ENCODE measurements at places on chromosomes 11 and 22. TPM values are rescaled to one million over a fixed set of nuclear protein-coding genes. Genes with fewer than 3 reads are reported as not detected.

The LMNTD2 gene
- total RNA-seq = 2.2 TPM

- DNase-seq = no peak
Measured at GRCh38 chr11:26014456-26015115, 317.3 kb upstream of the ANO3 start.

DNA sequence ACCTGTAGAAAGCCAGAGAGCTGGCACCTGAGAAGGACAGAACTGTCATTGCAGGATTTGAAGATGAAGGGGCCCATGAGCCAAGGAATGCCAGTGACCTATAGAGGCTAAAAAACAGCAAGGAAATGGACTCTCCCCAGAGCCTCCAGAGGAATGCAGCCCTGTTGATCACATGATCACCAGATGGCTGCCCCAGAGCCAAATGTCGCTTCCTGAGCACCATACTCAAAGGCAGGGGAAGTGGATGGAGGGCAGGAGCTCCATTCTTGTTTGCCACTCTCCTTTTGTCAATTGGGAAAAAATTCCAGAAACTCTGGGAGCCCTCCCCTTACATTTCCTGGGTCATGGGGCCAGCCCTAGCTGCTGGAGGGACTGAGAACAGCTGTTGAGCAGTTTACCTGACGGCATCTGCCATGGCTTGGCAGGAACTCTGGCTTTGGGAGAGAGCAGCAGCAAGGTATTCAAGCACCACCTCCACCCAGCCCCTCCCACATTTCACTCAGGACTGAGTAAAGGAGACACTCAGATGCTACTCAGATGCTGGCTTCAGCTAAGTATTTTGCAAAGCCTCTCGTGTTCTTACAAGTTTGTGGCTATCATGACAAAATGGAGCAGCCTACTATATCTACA lies 46.9 kb downstream of the DKK3 start:
- no peak for DNase-seq

DNA sequence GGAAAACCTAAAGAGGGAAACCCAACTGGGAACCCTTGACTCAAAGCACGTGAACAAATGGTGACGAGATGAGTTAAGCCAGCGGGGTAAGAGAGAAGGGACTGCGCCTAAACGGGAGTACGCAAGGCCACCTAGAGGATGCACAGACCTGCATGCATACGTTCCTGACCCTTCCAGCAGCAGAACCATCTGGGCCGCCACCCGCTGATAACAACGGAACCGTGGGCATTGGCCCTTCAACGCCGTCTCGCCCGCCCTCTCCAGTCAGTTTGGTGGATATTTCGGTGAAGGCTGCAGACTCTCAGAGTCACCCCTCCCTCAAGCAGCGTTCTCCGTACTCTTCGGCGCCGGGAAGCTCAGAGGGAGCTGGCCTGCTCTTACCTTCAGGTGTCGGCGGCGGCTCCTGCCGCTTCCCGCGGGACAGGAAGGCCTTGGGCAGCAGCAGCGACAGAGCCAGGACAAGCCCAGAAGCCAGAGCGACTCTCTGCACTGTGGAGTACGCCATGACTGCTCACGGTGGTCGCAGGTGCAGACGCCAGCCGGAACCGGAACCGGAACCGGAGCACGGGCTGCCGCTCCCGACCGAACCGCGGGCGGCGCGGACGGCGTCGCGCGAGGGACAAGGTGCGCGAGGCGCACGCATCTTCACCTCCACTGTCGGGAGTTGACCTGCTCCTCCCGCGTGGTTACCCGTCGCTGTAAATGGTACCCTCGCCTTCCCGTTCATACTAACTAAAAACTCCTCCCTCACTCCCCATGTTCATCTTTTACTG lies at the start of gene RIC3:
RIC3 (minus strand) TSS at position 541 of the 773 bp plus-strand sequence; CDS start at position 505, 36 bp downstream.
- no peak for DNase-seq

GRCh38 chr11:133134314-133135173 lies 397.8 kb downstream of the OPCML start:
- DNase-seq = no peak

GRCh38 chr11:123450623-123451022 lies 20.6 kb downstream of the GRAMD1B start:
- DNase-seq = no peak

- no peak for DNase-seq
Measured at GRCh38 chr11:96051820-96052219, 127.9 kb upstream of the MTMR2 start.

DNA sequence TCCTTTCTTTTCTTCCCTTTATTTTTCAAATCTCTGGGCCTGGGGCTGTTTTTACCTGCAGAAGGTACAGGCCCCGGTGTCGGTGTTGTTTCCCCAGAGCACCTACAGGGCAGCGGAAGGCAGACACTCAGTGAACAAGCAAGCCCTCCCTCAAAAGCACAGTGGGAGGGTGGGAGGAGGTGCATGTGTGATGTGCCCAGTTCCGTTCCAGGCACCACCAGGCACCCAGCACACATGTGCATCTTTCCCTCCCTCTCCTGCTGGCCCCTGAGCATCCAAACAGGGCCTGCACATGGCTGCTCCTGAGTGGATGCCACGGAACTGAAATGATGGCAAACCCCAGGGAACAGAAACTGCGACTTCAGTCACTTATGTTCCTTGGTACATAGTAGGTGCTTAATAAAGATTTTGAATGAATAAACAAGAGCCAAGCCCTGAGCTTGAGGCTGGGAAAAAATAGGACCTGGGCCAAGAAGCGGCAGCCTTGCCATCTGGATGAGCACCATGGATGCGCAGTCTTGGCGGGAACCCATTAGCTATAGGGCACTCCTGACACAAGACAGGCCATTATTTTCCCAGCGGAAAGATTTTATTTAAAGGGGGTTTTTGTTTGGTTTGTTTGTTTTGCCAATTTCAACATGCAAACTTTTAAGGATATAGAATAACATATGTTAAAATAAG lies 47.8 kb downstream of the ARRB1 start:
- DNase-seq = no peak

GRCh38 chr11:86149792-86150191 lies 80.9 kb upstream of the PICALM start:
- no peak for DNase-seq

GRCh38 chr11:73018856-73019255 lies 123.3 kb downstream of the FCHSD2 start:
- no peak for DNase-seq

- no peak for DNase-seq
Measured at GRCh38 chr11:124150684-124151083, 32.5 kb upstream of the OR10D3 start.

The CNGA4 gene
- total RNA-seq = 0.43 TPM

- DNase-seq = no peak
Measured at GRCh38 chr11:116348226-116348625, 424.6 kb downstream of the BUD13 start.

GRCh38 chr11:104260456-104260855 lies 96.5 kb upstream of the PDGFD start:
- no peak for DNase-seq

The SCN2B gene
- not detected for total RNA-seq

- DNase-seq = peak; percentile 22
Measured at GRCh38 chr11:77677138-77677537, 39.5 kb upstream of the CLNS1A start.

DNA sequence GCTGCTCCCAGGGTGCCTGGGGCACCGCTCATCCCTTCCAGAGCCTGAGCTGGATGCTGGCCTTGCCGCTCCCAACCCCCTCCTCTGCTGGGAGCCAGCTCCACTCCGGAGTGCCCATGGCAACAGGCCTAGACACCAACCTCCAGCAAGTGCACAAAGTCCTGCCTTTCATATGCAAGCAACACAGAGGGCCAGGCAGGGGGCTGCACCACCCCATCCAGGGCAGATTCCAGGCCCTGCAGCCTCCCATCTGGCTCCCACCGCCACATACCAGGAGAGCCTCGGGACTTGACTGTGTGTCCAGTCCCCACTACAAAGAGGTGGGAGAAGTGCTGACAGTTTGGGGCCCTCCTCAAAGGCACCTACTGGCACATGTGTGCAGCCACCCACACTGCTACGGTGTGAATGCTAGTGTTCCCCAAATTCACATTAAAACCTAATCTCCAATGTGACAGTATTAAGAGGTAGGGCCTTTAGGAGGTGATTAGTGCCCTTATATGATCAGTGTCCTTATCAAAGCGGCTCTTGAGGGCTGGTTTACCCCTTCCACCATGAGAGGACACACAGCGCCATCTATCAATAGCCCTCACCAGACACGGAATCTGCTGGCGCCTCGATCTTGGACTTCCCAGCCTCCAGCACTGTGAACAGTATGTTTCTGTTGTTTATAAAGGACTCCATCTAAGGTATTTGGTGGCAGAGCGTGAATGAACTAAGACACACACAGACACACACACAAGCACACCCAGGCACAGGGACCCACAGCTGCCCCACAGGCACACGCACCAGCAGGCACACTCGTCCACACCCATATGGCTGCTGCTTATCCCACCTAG lies 16.2 kb downstream of the ARVCF start:
- no peak for DNase-seq

DNA sequence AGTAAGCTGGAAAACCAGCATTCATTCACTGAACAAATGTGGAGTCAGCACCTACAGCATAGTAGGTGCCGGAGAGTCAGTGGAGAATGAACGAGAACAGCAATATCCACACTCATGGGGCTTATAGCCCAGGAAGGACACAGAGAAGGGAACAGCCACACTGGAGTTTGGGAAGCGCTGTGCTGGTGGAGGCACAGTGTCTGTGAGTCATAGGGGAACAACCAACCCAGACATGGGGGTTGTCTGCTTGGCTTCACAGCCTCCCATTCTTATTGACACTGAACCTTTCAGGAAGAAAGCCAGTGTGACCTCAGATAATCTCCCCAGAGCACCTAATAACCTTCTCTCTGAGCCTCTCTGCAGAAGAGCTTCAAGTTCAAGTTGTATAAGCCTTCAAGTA lies 56.6 kb upstream of the UBASH3B start:
- DNase-seq = no peak

GRCh38 chr11:110858547-110858921 lies 146.3 kb upstream of the ARHGAP20 start:
- peak; percentile 65 for DNase-seq

GRCh38 chr22:26624803-26625202 lies 3.0 kb downstream of the CRYBA4 start:
- DNase-seq = no peak

The CRYAB gene
- total RNA-seq = 11.0 TPM

DNA sequence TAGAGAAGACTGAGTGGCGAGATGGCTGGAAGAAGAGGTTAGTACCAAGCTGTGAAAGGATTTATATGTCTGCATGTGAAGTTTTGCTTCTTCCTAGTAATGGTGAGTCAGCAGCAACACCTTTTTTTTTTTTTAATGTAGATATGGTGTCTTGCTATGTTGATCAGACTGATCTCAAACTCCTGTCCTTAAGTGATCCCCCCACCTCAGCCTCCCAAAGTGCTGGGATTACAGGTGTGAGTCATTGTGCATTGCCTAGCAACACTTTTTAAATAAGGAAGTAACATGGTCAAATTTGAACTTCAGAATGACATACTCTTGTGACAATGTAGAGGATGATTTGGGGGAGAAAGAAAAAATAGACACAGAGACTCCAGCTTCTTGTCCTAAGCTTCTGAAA lies 6.5 kb upstream of the CSTPP1 start:
- peak; percentile 51 for DNase-seq

The ISX gene
- total RNA-seq = not detected

- peak; percentile 90 for DNase-seq
Measured at GRCh38 chr11:9760193-9760575, 96.3 kb downstream of the SWAP70 start.

The PDE3B gene
- 0.32 TPM for total RNA-seq

GRCh38 chr11:36617543-36618362 lies 19.7 kb upstream of the RAG2 start:
- DNase-seq = no peak

DNA sequence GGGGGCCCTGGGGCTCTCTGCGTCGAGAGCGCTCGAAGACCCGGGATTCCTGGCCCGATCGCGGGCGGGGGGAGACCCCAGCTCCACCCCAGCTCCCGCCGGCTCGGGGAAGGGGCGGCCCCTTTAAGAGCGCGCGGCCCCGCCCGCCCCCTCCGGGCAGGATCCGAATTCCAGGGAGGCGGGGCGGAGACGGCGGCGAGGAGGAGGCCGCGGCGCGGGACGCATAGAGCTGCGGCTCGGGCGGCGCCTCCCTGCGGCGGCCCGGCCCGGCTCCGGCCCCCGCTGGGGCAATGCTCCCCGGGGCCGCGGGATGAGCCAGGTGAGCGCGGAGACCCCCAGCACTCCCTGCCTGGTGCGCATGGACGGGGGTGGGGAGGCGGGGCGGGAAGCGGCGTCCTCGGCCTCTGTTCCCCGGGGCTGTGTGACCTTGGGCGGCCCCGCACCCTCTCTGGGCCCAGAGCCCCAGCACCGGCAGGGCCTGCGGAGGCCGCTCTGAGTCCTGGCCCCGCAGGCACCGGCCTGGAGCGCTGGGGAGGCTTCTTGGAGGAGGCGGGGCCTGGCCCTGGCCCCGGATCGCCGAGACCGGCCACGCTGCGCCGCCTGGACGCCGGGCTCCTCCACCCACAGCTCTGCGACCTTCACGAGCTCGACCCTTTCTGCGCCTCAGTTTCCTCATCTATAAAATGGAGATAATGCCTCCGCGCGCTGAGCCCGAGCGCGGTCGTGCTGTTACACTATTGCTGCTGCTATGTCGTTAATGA lies 565 bp downstream of the GAS2L1 start:
- DNase-seq = peak; percentile 78

Data from fibroblast of villous mesenchyme (primary cell).